ENCODE measurements at places on chromosomes 12 and 14.
A peak's percentile ranks its signal among the peaks of the same experiment; 100 is the strongest.

DNA sequence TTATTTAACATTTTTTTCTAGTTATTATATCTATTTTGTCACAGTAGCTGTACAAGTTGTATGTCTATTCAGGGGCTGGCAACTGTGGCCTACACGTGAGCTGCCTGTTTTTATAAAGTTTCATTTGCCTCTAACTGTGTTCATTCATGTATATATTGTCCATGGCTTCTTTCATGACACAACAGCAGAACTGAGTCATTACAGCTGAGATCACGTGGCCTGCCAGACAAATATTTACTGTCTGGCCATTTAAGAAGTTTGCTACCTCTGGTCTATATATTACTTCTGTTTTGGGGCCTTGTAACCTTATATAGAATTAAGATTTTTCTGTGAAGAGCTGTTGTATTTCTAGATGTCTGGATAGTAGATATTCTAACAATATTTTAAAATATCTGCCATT is 37.9 kb downstream of the KIAA0586 start:
- H3K27ac ChIP-seq, result no peak overlapping the region
- H3K4me3 ChIP-seq, result no peak overlapping the region
- peaks cover 71% of the 10 kb centered on the region for H3K36me3 ChIP-seq
- no peak for DNase-seq
- peaks cover 2% of the 10 kb centered on the region for H3K4me1 ChIP-seq

- H3K36me3 ChIP-seq, result peaks cover 54% of the 10 kb centered on the region
- H3K27me3 ChIP-seq, result no peaks in the 10 kb centered on the region
- no peak for DNase-seq
- H3K27ac ChIP-seq, result no peak overlapping the region
- peaks cover 3% of the 10 kb centered on the region for H3K4me1 ChIP-seq
- no peak overlapping the region for H3K4me3 ChIP-seq
These were observed 119.1 kb downstream of the ITPR2 start for GRCh38 chr12:26713885-26714383.

DNA sequence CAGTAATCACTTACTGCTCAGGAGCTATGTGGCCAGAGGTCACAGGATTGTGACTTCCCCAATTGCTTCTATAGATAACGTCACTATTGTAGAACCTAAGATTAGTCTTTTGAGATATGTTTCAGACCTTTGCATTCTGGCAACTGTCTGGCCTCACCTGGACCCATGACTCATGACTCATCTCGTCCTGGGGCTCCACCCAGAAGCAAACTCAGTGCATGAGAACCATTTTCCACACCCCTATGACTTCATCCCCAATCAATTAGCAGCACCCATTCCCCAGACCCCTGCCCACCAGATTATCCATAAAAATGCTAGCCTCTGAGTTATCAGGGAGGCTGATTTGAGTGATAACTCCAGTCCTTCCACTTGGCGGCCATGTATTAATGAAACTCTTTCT is 186.9 kb downstream of the EMP1 start:
- H3K4me1 ChIP-seq, result no peaks in the 10 kb centered on the region
- H3K27me3 ChIP-seq, result peaks cover 16% of the 10 kb centered on the region
- H3K27ac ChIP-seq, result no peak overlapping the region
- DNase-seq, result no peak
- no peak overlapping the region for H3K4me3 ChIP-seq

DNA sequence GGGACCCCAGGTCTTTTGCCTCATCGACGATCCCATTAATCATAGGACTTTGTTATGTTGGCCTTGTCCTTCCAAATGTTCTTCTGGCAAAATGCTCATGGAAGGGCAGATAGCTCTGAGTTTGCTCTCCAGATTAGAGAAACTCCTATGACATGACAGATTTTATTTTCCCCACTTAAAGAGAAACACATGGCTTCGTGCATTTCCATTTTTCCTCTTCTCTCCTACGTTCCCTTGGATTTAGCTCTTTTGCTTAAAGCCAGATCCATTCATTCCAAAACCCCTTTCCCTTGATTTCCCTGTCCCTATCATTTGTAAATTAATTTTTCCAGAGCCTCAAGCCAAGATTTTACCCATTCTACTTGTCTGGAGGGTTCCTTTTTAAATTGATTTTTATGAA is 2.9 kb downstream of the PRIMA1 start:
- peaks cover 51% of the 10 kb centered on the region for H3K27me3 ChIP-seq
- no peaks in the 10 kb centered on the region for H3K36me3 ChIP-seq
- H3K4me1 ChIP-seq, result peaks cover 5% of the 10 kb centered on the region
- H3K27ac ChIP-seq, result no peak overlapping the region

GRCh38 chr12:6834254-6834653 is 6.0 kb downstream of the P3H3 start:
- no peaks in the 10 kb centered on the region for H3K36me3 ChIP-seq
- H3K4me1 ChIP-seq, result peaks cover 14% of the 10 kb centered on the region
- no peak overlapping the region for H3K4me3 ChIP-seq
- no peak for DNase-seq
- peaks cover 15% of the 10 kb centered on the region for H3K27me3 ChIP-seq
- H3K27ac ChIP-seq, result no peak overlapping the region

DNA sequence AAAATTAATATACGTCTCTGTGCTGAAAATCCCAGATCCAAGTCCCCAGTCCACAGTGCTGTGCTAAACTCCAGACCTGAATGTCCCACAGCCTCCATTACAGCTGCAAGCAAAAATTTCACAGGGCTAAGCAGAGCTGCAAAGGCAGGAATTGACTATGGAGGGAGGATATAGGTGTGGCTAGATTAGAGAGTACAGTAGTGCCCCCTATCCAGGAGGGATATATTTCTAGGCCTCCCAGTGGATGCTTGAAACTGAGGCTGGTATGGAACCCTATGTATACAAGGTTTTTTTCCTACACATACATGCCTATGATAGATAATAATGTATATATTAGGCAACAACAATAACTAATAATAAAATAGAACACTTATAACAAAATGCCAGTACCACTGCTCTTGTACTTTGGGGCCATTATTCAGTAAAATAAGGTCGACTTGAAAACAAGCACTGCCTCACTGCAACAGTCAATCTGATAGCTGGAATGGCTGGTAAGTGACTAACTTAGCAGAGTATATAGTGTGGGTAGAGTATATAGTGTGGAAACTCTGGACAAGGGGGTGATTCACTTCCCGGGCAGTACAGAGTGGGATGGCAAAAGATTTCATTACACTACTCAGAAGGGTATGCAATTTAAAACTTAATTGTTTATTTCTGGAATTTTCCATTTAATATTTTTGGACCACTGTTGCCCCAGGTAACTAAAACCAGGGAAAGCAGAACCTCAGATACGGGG is 82.7 kb downstream of the C14orf132 start:
- no peak for DNase-seq
- no peak overlapping the region for H3K27ac ChIP-seq
- no peaks in the 10 kb centered on the region for H3K27me3 ChIP-seq
- H3K4me1 ChIP-seq, result peaks cover 60% of the 10 kb centered on the region

DNA sequence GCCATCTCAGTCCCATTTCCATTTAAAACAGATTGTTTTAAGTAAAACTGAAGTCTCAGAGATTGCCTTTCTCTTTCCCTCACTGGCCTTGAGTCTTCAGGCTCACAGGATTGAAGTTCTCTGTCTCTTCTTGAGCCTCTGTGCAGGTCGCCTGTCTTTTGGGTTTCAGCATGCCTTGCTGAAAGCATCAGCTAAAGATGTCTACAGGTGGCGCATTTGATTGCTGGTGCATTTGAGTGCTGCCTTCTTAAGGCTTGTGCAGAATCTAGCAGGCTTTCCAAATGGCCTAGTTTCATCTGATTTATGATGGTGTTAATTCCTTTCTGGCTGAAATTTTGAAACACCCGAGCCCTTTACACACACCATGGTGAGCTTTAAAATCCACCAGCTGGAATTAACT is 1062.2 kb upstream of the FBXO33 start:
- H3K4me3 ChIP-seq, result no peak overlapping the region
- no peak for DNase-seq
- no peak overlapping the region for H3K27ac ChIP-seq
- no peaks in the 10 kb centered on the region for H3K27me3 ChIP-seq

DNA sequence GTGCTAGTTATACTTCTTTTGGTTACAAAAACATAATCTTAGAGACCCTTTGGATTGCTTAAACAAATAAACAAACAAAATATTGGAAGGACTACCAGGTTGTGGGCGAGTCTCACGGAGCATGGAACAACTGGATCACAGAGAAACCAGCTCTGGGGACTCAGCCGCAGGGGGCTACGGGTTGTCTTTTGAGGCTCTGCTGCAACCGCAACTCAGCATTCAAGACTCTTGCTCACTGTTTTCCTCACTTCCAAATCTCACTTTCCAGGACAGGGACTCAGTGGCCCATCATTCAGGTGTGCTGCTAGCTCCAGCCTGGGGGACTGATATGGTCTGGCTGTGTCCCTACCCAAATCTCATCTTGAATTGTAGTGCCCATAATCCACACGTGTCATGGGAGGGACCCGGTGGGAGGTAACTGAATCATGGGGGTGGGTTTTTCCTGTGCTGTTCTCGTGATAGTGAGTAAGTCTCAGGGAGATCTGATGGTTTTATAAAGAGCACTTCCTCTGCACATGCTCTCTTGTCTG is 14.0 kb upstream of the SERPINA4 start:
- H3K27me3 ChIP-seq, result peaks cover 46% of the 10 kb centered on the region
- no peak overlapping the region for H3K4me3 ChIP-seq
- DNase-seq, result no peak
- no peaks in the 10 kb centered on the region for H3K36me3 ChIP-seq

DNA sequence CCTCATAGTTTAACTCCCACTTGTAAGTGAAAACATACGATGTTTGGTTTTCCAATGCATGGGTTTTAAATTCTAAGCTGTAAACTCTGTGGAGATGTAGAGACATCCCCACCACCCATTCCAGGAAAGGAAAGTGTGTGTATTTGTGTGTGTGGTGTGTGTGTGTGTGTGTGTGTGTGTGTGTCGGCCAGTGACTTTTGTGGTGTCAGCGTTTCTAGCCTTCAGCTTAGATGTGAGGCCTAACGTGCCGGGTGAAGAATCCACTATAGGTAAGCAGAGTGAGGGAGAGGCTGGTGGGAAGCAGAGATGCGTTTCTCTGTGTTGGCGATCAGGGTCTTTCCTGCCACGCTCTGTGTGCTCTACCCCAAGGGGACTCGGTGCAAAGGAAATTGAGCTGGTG is 93.0 kb downstream of the SLC24A4 start:
- no peaks in the 10 kb centered on the region for H3K4me1 ChIP-seq
- DNase-seq, result no peak
- H3K36me3 ChIP-seq, result no peaks in the 10 kb centered on the region
- H3K4me3 ChIP-seq, result no peak overlapping the region

DNA sequence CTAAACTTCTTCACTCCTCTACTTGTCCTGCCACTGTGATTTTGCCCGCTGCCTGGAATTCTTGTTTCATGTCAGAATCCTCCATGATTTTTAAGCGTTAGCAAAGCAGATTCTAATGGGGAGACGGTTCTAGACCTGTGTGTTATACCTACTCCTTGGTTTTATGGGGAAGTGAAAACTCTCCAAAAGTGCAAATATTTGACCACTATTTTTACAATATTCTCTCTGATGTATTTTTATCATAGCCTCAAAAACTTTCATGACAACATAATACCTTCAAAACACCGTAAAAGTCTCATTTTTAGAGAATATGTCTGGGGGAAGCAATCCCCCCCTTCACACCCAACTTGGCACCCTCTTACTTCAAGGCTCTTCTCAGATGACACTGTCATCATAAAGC is 12.9 kb upstream of the KRAS start:
- no peak overlapping the region for H3K4me3 ChIP-seq
- no peaks in the 10 kb centered on the region for H3K4me1 ChIP-seq
- no peaks in the 10 kb centered on the region for H3K27me3 ChIP-seq
- H3K27ac ChIP-seq, result no peak overlapping the region
- H3K36me3 ChIP-seq, result no peaks in the 10 kb centered on the region

- no peak for DNase-seq
- H3K4me1 ChIP-seq, result peaks cover 16% of the 10 kb centered on the region
- no peak overlapping the region for H3K4me3 ChIP-seq
- no peaks in the 10 kb centered on the region for H3K36me3 ChIP-seq
- no peak overlapping the region for H3K27ac ChIP-seq
- H3K27me3 ChIP-seq, result peaks cover 35% of the 10 kb centered on the region
These were observed 80.7 kb upstream of the METAP2 start for GRCh38 chr12:95393191-95393790.

GRCh38 chr12:110280392-110280778 is 662 bp upstream of the ATP2A2 start:
- no peak for DNase-seq
- H3K4me1 ChIP-seq, result peaks cover 35% of the 10 kb centered on the region
- no peaks in the 10 kb centered on the region for H3K27me3 ChIP-seq
- H3K36me3 ChIP-seq, result peaks cover 38% of the 10 kb centered on the region
- peak overlapping the region; percentile 79 for H3K4me3 ChIP-seq

DNA sequence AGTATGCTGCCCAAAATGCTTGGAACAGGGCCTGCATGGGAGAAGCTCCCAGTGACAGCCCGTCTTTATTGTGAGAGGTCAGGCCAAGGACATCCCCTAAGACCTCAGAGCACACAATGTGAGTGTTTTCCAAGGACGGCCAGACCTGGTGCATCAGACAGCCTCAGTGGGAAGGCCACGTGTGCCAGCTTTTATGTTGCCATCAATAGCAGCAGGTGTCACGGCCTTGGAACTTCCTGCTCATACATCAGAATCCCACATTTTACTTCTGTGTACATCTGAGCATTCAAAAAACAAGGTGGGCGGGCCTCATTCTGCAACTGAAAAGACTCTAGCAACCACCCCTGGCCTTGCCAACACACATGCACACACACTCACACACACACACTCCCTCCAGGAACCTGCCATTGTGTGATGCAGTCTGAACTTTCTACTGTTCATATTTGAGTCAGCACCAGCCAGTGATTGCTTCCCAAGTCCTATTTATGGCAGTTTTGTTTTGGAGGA is 753.1 kb upstream of the TBX3 start:
- no peaks in the 10 kb centered on the region for H3K4me1 ChIP-seq
- no peaks in the 10 kb centered on the region for H3K36me3 ChIP-seq
- no peak overlapping the region for H3K4me3 ChIP-seq
- DNase-seq, result no peak
- H3K27me3 ChIP-seq, result no peaks in the 10 kb centered on the region

DNA sequence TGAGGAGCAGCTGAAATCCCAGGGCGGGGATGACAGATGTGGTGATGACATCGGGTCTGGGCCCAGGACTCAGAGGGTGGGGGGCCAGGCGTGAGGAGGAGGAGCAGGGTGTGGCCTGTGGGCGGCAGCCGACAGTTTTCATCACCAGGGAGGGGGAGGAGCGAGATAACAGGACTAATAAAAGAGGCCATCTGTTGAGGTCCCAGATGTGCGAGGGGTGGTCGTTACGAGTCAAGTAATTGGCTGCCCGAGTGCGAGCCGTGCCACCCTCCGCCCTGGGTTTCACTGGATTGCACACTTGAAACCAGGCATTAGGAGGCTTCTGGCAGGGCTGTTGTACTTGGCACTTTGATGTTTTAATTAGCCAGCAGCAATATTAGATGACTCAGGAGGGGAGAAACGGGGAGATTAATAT is 67.2 kb downstream of the NOS1 start:
- H3K4me3 ChIP-seq, result no peak overlapping the region
- H3K27me3 ChIP-seq, result peaks cover 26% of the 10 kb centered on the region
- H3K27ac ChIP-seq, result no peak overlapping the region
- H3K4me1 ChIP-seq, result no peaks in the 10 kb centered on the region
- H3K36me3 ChIP-seq, result no peaks in the 10 kb centered on the region

- H3K27me3 ChIP-seq, result no peaks in the 10 kb centered on the region
- H3K4me1 ChIP-seq, result peaks cover 26% of the 10 kb centered on the region
- H3K36me3 ChIP-seq, result peaks cover 68% of the 10 kb centered on the region
- no peak overlapping the region for H3K27ac ChIP-seq
- no peak for DNase-seq
These were observed 45.3 kb downstream of the FBXO34 start for GRCh38 chr14:55316564-55316963.
